ENCODE measurements at places on chromosomes 7 and 10. TPM values are rescaled to one million over a fixed set of nuclear protein-coding genes. Genes with fewer than 3 reads are reported as not detected.

DNA sequence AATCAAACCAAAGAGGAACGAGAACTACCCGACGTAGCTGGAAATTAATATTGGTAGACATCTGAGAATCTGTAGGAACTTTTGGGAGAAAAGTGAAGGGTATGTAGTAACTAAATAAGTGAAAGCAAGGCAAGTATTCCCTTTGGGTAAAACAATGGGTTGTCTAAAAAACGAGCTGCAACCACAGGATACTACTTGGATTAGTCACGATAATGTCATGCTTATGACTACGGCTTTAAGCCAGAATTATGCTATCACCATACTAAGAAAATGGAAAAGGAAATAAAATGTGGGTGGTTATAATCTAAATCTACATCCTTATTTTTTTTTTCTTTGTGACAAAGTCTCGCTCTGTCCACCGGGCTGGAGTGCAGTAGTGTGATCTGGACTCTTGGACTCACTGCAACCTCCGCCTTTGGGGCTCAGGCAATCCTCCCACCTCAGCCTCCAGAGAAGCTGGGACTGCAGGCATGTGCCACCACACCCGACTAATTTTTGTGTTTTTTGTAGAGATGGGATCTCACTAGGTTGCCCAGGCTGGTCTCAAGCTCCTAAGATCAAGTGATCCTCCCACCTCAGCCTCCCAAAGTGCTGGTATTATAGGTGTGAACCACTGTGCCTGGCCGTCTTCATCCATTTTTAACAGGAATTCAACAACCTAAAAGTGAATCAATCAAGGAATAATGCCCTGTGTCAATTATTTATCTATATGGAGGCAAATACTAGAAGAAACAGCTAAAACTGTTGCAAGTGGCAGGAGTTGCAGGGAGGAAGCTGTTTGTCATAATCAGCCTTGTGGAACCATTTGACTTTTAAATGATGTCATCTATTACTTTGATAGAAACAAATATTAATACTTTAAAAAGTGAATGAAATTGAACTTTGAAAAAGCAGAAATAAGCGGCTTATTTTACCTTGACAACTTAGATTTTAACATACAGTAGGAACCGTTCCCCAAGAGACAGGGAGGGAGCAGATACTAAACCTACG lies 189.3 kb downstream of the PRPF18 start:
- H3K27ac ChIP-seq = no peak overlapping the region
- no peaks in the 10 kb centered on the region for H3K36me3 ChIP-seq
- H3K4me1 ChIP-seq = no peaks in the 10 kb centered on the region
- no peaks in the 10 kb centered on the region for H3K27me3 ChIP-seq
- DNase-seq = no peak

- peak; percentile 61 for DNase-seq
- H3K4me3 ChIP-seq = no peak overlapping the region
- H3K27me3 ChIP-seq = no peaks in the 10 kb centered on the region
Measured at GRCh38 chr7:158043551-158044481, 543.8 kb downstream of the PTPRN2 start.

Gene EPHB4
- 67.2 TPM for total RNA-seq

- DNase-seq = no peak
- H3K4me3 ChIP-seq = no peak overlapping the region
- no peak overlapping the region for H3K27ac ChIP-seq
- H3K27me3 ChIP-seq = no peaks in the 10 kb centered on the region
- no peaks in the 10 kb centered on the region for H3K36me3 ChIP-seq
Measured at GRCh38 chr10:12391206-12391605, 41.9 kb downstream of the CAMK1D start.

Gene ACSL5
- total RNA-seq = 44.0 TPM
